Glomerular endothelial cell (primary cell): ENCODE measurements at places on chromosomes 1 and 21.

DNA sequence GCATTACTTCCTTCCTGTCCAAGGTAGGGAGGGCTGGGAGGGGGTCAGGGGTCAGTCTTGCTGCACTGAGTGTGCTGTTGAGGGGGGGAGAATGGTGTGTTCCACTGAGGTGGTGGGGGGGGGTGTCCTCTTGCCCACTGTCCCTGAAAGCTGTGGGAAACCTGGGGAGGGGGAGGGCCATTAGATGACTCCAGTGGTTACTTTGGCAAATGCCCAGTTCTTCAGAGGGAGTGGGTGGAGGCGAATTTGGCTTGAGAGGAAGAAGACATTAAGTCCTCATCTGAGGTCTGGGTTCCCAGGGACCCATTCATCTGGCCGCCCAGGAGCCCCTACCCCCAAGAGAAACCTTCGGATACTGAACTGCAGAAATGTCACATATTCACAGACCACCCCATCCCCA, 36.2 kb downstream of the MEF2D start:
- DNase-seq: no peak

- DNase-seq: peak; percentile 63
These were observed 13.9 kb upstream of the DDI2 start for GRCh38 chr1:15603050-15603965.

- no peak for DNase-seq
These were observed 112.3 kb upstream of the TSPAN2 start for GRCh38 chr1:115201598-115201997.

DNA sequence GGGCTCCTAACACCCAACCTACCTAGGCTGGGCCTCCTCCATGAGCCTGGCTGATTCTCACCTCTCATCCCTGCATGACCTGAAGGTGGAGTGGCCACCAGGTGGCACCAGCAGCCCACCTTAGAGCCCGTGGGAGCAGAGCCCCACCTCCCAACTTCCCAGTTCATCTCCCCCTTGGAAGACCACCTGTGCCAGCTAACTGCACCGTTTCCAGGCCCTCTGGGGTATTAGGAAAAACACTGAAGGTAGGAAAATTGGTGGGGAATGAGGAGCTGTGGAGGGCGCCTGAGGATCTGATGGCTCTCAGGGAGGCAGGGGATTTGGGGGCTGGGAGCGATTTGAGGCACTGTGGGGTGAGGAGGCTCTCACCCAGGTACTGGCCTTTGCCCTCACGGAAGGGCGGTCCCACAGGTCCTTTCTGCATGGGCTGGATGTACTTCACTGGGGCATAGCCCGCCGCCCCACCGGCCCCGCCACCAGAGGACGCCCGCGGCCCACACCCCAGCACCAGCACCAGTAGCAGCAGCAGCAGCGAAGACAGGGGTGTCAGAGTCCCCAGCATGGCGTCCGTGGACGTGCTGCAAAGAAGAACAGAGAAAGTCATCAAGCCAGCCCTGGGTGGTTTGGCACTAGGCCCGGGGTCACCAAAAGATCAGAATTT, 11.1 kb downstream of the ADPRS start:
- DNase-seq: no peak

GRCh38 chr1:24572301-24572700, 16.4 kb downstream of the NCMAP start:
- DNase-seq: no peak

DNA sequence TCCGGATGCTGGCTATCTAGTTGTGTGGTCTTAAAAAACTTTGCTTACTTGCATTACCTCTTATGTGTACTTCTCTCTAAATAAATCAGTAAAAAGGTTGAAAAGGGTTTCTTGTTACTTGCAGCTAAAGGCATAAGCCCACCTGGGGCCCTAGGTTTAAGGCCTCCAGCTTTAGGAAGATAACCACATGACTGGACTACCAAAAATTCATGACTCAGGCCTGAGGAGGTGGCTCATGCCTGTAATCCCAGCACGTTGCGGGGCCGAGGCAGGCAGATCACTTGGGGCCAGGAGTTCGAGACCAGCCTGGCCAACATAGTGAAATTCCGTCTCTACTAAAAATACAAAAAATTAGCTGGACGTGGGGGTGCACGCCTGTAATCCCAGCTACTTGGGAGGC, 142.9 kb downstream of the APP start:
- no peak for DNase-seq

DNA sequence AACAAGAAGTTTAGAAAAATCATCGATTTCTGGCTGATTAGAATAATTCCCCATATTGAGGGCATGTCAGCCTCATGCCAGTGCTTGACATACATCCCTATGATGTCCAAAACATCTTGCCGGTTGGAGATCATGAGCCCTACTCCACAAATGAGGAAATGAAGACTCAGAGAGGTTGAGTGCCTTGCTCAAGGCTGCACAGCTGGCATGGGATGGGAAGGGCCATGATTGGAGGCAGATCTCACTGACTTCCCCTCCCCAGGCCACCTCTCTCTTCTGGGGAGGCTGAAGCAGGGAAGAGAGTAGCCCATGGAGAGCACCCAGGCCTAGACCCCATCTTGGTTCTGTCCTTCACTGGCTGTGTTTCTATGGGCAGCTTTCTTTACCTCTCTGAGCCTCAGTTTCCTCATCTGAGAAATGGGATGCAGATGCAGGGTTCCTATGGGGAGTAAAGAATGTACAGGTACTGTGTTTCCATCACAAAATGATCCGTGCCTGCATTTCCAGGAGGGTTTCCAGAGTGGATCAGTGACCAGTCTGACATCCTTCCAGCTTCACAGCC, 145.7 kb downstream of the SYF2 start:
- DNase-seq: no peak

- no peak for DNase-seq
These were observed 53.1 kb downstream of the XCL1 start for GRCh38 chr1:168629466-168629865.
